ENCODE measurements at places on chromosomes 11 and 22.

GRCh38 chr22:39457556-39458443 is 988 bp downstream of the MGAT3 start:
- no peak for DNase-seq

DNA sequence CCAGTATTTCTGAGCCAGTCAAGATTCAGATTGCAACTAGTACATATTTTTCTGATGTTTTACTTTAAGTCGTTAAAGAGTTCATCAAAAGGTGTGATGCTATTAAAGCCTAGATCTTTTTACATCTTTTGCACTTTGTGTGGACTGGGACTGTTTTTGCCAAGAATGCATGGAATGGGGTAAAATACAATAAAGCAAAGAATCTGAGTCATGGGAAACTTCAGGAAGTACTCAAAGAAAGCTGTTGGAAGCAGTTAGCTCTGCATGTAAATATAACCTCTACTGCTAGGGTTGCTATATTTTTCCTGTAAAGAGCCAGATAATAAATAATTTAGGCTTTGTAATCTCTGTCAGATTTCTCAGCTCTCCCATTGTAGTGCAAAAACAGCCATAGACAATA is 20.9 kb downstream of the ATXN10 start:
- no peak for DNase-seq

DNA sequence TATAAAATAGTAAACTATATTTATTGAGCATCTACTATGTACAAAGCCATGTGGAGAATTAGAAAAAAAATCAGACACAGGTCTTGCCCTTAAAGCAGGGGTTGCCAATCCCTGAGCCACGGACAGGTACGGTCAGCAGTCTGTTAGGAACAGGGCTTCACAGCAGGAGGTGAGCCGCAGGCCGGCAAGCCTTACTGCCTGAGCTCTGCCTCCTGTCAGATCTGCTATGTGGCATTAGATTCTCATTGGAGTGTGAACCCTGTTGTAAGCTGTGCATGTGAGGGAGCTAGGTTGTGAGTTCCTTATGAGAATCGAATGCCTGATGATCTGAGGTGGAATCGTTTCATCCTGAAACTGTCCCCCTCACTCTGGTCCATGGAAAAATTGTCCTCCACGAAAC is 2.1 kb upstream of the RAG2 start:
- DNase-seq: no peak

DNA sequence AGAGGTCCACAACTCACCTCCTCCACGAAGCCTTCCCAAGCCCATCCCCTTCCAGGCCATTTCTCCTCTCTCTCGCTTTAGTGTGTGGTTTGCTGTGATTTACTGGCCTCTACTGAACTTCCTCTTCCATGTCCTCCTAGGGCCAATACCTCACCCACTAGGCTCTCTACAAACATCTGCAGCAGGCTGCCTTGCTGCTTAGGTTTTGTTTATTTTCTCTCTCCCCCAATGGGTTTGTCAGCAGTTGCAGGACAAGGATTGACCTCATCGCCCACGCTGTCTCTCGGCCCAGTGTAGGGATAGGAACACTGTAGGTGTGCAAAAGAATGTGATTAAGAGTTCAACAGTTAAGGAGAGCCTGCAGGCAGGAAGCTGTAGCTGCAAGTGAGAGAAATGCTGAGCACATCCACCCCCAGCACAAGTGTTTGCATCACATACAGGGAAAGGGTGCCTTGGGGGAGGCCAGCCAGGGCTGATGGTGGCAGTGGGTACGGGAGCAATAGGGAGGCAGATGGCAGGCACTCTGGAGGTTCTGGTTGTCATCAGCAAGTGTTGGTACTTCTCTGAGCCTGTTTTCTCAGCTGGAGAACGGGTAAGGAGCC is 1.4 kb downstream of the PC start:
- no peak for DNase-seq

DNA sequence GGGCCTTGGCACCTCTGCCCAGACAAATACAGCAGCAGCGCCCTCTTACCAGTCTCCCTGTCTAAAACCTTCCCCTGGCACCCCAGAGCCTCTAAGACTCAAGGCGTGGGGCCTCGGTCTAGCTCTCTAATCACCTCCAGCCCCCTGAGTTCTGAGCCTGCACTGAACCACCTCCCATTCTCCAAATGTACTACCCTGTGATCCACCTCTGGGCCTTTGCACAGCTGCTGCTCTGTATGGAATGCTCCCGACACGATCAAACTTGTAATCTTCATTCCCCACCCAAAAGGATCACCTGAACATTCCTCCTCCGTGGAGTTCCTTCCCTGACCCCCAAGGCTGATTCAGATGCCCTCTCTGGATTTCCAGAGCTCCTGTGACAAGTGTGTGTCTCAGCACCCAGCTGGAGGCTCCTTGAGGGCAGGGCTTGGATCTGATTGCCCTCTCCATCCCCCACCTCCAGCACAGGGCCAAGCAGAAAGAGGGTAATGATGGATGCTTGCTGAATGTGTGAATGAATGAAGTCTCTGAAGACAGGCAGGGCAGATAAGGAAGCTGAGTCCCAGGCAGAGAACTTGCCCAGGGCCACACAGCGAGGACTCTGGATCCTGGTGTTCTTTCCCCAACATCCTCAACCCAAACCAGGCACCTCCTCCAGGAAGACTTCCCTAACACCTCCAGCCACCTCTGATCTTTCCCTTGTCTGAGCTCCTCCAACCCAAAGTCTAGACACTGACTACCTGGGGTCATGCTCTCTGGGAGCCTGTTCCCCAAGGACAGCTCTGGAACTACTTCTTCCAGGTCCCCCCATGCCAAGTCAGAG is 18.3 kb downstream of the STARD10 start:
- no peak for DNase-seq

DNA sequence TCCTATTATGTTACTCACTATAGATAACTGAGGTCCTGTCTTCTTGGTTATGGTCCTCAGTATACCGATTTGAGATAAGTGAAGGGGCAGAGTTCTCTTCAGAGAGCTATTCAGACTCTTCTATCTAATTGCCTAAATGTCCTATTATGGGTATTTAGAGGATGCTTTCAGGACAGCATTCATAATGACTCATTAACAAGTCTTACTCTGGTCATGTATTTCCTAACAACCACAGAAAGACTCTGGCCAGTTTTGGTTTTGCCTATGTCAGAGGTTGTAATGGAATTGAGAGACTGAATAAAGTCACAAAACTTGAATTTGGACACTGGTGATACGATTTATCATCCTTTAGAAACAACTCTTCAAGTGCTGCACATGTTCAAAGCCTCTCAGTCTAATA is 1233.0 kb downstream of the JRKL start:
- no peak for DNase-seq

GRCh38 chr22:27467711-27468110 is 333.8 kb downstream of the MN1 start:
- no peak for DNase-seq

DNA sequence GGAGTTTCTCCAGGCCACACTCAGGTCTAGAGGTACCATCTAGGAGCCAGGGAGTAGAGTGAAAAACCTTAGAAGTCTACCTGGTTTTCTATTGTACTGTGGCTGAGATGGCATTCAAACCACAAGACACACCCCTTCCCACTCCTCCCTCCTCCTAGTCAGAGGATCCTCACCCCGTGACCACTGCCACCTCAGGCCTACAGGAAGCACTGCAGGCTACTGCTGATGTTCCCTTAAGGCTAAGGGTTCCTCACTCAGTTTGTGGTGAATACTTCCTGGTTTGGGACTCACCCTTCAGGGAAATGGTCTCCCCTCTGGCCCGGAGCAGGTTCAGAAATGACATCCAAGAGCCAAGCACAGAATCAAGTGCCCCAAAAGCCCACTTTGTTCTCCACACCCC is 1293.9 kb downstream of the JRKL start:
- no peak for DNase-seq

DNA sequence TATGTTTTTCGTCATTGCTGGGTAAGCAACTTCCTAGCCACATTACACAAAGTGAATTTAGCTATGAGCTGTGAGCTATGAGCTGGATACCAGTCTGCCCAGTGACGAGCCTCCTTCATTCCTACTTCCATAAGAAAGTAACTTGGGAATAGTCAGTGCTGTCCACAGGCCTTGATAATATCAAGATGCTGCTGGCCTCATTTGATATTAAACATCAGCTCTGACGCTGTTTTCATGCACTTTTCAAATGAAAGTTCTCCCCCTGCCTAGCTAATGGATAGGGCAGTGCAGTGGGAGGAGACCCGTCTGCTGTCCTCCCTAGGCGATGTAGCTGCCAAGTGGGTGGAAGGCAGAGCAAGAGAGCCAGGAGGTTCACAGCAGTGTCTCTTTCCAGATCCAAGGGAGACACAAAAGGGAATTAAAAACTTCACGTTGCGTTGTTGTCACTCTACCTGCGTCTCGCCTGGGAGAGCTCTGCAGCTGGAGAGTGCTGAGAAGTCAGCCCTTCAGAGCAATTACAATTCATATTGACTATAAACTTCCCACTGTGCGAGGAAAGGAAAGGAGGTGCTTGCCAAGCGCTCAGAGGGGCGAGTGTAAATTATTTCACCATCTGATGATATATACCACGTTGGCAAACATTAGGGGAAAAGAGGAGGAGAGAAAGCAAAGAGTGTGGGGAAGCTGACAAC is 861.4 kb downstream of the NTM start:
- no peak for DNase-seq

DNA sequence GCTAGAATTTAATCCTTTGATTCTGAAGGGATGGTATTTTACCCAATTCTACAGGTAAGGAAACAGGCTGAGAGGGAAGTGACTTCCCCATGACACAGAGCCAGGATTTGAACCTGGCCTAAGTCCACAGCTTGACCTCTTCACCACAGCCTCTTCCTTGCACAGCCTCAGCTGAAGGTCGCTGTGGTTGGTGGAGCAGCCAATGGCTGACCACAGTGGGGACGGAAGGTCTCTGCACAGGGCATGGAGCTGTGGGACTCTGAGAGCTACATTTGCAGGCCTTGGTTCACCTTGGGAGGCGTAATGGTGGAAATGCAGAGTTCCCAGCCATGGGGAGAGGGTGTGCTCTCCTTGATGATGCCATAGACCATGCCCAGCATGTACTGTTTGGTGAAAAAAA is 295.0 kb downstream of the DDX10 start:
- no peak for DNase-seq

- DNase-seq: no peak
Measured at GRCh38 chr11:67372993-67373647, at the start of gene CLCF1. Gene CLCF1, minus strand, starts transcription at chr11:67373598. Its CDS starts 59 bp downstream, at chr11:67373539.

GRCh38 chr11:92861634-92862033 is 107.8 kb upstream of the MTNR1B start:
- no peak for DNase-seq

GRCh38 chr11:32210556-32210955 is 119.7 kb downstream of the RCN1 start:
- DNase-seq: no peak

DNA sequence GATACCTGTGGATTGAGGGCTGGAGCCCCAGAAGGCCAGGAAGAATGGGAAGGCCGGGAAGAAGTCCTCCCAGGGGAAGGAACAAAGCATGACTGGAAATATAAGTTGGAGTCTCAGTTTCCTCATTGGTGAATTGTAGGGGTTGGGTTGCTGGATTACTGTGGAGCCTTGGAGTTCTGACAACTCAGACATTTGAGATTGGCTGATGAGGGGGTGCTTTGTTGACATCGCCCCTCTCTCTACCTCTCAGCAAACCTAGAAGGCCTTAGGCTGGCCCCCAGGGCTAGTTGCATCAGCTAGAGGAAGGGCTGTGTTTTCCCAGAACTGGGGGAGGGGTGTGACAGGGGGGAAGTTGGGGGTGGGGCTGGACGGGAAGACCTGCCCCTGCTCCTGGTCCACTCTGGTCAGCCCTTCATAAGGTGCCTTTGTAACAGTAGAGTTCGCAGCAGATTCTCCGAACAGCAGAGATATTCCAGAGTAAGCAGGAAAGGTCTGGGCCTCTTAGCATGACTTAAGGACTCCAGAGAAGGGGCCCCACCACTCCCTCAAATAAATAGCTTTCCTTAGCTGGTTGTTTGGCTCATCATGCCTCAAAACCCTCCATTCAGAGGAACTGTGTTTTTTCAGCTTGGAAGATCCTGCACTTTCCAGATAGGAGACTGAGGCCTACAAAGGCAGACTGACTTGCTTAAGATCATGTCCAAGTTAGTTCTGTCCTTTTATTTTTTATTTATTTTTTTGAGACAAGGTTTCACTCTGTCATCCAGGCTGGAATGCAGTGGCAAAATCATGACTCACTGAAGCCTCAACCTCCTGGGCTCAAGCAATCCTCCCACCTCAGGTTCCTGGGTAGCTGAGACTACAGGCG is 12.5 kb upstream of the THRSP start:
- no peak for DNase-seq

- no peak for DNase-seq
Measured at GRCh38 chr11:114163229-114163631, 103.7 kb downstream of the ZBTB16 start.

GRCh38 chr22:33831207-33831606 is 89.1 kb downstream of the LARGE1 start:
- DNase-seq: no peak

- DNase-seq: peak; percentile 38
Measured at GRCh38 chr22:50267591-50268390, 2.4 kb downstream of the MAPK11 start.

DNA sequence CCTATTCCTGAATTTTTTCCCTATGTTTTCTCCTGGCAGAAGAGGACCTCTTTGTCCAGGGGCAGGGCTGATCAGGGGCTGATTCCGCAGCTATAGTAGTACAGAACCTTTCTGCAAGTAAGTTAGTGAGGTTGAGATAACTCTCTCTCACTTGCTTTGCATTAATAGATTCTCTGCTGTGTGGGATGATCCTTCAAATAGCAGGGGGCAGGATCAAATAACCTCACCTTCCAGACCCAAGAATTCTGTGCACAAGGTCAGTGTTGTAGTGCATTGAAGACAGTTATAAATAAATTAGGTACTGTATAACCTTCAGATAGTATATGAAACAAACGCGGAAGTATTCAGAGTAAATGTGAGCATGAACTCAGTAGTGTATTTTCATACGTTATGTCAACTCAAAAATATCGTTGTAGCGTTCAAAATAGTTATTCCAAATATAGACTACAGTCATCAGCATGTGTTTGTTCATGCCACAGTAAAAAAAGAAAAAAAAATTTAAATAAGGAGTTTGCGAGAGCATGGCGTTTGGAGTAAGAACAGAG is 278 bp downstream of the MMP26 start:
- DNase-seq: no peak

DNA sequence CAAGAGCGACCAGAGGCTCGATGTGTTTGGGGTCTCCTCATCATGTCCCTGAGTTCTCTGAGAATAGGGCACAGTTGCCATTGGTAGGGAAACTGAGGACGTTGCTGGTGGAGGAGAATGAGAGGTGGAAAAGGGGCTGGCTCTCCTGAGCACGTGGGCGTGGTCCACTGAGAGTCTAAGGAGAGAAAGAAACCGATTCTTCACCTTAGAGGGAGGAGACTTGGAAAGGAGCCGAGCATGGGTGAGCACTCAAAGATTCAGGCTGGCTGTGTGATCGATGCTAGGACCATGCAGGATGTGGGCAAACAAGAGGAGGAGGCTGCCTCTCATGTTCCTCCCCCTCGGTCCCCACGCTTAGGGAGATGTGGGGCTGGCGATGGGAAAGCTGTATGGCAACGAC is 19.8 kb upstream of the TLCD5 start:
- no peak for DNase-seq
